ENCODE measurements at places on chromosomes 12 and 14.

- DNase-seq, result no peak
Measured at GRCh38 chr12:15806826-15807225, 17.6 kb upstream of the EPS8 start.

- DNase-seq, result no peak
Measured at GRCh38 chr14:100772607-100773165, 46.0 kb downstream of the DLK1 start.

- DNase-seq, result no peak
Measured at GRCh38 chr14:43166163-43166562, 1340.9 kb downstream of the FSCB start.

- no peak for DNase-seq
Measured at GRCh38 chr12:108457734-108458361, 57.2 kb upstream of the FICD start.

DNA sequence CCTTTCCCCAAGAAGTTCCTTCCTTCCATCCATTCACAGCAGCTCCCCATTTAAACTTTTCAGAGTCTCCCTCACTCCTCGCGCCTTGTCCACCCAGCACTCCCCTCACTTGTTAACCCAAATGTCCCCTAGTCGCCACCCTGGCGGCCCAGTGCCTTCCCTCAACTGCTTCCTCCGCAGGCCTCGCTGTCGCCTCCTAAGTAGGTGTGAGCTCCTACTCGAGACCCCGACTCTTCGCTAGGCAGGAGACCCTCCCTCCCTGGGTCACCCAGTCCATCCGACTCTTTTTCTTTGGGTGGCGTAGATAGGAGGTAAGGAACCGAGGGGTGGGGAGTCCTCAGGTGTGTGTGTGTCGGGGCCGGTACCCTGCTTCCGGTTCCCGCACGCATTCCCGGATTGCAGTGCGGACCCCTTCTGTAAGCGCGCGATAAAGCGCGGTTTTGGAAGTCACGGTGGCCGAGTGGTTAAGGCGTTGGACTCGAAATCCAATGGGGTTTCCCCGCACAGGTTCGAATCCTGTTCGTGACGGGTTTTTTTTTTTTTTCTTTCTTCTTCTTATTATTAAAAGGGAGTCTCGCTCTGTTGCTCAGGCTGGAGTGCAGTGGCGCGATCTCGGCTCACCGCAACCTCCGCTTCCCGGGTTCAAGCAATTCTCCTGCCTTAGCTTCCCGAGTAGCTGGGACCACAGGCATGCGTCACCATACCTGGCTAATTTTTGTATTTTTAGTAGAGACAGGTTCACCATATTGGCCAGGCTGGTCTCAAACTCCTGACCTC is 823 bp upstream of the SMARCC2 start:
- peak; percentile 97 for DNase-seq

- DNase-seq, result no peak
Measured at GRCh38 chr14:29558516-29558915, 369.1 kb downstream of the PRKD1 start.

DNA sequence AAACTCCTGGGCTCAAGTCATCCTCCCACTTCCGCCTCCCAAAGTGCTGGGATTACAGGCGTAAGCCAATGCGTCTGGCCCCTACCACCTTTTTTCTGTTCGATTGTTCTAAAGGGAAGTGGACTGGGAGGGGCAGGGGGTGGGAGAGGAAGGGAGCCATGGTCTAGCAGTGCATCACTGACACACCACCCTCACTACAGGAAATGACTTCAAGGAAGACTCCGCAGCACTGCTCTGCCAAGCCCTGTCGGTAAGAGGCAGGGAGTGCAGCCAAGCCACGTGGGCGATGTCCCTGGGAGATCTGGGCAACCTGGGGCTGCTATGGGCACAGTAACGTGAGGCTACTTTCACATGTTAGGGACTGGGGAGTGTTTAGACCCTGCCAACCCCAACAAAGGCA is 18.0 kb downstream of the LRRC74A start:
- DNase-seq, result no peak

DNA sequence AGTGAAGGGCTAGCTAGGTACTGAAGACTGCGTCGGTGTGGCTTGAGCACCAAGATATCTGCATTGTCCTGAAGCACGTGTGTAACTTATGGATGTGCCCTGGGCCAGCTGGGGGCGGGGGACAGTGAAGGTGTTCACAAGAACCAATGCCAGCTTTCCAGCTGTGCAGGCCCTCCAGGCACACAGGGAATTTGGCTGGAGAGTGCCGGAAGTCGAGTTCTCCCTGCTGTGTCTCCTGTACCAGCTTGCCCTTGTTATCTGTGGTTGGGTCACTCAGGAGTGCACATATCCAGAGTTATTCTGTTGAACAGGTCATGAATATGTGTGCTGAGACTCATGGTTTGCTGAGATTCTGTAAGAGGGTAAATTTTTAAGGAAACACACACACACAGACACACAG is 75.9 kb upstream of the CRY1 start:
- DNase-seq, result no peak

DNA sequence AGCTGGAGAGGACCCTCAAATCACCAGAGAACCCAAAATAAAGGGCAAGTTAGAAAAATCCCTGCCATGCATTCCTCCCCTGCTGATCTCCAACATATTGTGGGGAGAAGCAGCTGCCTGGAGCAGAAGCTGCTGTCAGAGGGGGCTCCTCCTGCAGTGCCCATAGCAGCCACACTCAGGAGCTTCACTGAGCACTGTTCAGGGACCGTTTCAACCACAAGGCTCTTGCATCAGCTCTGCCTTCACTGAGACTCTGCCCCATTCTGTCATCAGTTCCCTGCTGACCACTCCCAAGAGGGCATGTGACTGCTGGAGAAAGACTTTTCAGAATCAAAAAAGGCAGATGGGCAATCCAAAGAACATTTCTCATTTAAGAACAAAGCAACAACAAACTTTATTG is 392.7 kb downstream of the GALC start:
- DNase-seq, result no peak

- DNase-seq, result peak; percentile 77
Measured at GRCh38 chr12:114665411-114666260, 18.3 kb downstream of the TBX3 start.

GRCh38 chr12:74725154-74725553 is 187.5 kb downstream of the ATXN7L3B start:
- DNase-seq, result no peak

GRCh38 chr14:76984787-76985375 is 43.6 kb downstream of the IRF2BPL start:
- no peak for DNase-seq

- no peak for DNase-seq
Measured at GRCh38 chr12:38662829-38663228, 242.6 kb downstream of the CPNE8 start.

GRCh38 chr14:23186913-23187654 is 3.6 kb upstream of the SLC7A8 start:
- peak; percentile 77 for DNase-seq

DNA sequence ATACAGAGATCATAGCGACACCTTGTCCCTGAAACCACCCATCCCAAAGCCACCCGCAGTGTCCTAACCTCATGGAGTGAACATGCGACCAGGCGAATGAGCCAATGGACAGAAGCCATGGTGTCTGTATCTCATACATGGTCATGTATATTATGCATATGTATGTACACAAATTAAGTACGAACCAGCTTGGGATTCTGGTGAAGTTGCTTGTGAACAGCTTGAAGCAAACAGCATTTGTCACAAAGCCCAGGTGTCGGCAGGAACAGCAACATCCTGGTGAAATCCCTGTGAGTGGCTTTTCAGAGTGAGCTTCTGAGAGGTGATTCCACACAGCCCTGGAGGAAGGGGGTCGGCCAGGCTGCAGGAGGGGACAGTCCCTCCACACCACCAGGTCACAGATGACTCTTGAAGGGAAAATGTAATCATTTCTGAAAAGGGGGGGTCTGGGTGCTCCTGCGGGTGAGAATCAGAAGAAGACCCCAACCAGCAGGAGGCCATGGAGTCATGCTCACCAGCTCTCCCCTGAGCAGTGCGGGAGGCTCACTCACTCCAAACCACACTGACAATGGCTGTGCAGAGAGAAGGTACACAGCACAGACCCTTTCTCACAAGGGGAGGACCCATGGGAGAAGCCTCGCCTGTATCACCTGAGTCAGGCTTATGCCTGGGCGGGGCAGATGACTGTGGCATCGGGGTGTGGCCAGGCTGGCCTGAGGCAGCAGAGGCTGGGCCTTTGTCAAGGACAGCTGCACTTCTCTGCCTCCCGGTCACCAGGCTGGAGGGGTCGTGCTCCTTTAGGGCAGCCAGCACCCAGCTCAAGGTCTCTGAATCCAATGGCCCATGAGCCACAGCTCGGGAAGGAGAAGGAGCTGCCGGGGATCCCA is 14.3 kb downstream of the CHGA start:
- no peak for DNase-seq

DNA sequence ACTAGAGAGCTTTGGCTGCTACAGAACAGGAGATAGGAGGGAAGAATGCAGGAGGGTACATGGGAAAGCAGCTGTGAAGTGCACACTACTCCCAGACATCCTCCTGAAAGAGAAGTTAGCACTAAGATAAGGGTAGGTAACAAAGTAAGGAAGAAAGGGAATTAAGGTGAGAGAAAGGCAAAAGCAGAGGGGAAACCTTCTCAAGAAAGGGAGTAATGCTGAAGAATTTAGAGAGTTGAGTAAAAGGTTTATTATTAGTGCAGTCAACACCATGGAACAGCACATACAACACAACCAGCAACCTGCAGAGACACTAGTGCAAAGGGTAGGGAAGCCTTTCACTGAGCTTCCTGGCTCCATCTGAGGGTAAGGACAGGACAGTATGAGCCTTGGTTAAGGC is 15.0 kb upstream of the SMARCC2 start:
- no peak for DNase-seq

DNA sequence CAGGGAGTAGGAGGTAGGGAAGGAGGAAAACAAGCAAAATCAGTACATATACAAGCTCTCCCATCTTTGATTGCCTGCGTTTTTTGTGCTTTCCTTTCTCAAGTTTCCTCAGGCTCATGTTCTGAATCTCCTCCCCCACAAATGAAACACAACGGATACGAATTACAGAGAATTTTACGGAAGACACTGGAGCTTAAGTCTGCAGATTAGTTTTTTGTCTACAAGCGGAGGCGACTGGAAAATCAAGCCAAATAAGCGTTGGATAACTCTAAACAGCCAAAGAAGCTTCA is 612 bp downstream of the WBP11 start:
- DNase-seq, result no peak

DNA sequence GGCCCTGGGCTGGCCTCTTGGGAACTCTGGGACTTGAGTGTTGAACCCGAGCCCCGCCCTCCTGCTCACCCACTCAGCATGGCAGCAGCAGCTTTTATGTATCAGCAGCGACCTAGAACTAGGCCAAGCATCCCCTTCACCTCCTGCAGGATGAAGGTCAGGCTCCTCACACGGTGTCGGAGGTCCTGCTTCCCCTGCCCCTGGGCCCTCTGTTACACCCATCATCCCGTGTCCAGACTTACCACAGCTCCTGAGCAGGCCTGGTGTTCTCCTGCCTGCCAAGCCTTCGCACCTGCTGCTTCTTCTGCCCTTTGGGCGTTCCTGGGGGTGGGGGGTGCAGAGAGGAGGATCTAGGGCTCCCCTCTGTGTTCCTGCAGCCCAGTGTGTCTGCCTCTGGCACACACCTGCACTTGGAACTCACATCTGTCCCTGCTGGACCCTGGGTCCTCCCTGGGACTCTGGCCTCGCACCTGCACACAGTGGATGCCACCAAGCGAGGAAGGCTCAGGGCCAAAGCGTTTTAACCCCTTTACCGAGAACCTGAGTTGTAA is 80.3 kb downstream of the PAPOLA start:
- DNase-seq, result no peak

DNA sequence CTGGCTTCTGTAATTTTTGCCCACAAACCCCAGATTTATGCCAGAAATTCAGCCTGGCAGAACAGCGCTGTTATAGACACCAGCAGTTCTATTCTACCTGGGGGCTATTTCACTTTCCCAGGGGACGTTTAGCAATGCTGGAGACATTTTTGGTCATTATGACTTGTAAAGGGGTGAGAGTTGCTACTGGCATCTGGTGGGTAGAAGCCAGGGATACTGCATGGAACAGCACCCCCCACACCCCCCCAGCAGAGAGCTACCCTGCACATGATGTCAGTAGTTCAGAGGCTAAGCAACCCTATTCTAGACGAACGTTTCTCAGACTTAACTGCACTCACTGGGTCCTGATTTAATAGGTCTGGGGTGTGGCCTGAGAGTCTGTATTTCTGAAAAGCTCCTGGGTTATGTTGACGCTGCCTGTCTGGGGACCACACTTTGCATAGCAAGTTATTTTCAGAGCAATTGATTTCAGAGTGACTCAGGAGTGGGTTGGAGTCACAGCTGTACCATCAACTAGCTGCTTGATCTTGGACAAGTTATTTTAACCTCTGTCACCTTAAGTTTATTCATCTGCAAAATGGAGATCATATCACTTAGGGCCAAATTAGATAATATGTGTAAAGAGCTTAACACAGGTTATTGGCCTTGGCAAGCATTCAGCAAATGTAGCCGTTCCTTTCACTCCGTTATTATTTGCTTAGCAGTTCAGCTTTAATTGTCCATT is 48.5 kb downstream of the CHST11 start:
- DNase-seq, result no peak

GRCh38 chr14:35341454-35341750 is 49.2 kb downstream of the PSMA6 start:
- no peak for DNase-seq

DNA sequence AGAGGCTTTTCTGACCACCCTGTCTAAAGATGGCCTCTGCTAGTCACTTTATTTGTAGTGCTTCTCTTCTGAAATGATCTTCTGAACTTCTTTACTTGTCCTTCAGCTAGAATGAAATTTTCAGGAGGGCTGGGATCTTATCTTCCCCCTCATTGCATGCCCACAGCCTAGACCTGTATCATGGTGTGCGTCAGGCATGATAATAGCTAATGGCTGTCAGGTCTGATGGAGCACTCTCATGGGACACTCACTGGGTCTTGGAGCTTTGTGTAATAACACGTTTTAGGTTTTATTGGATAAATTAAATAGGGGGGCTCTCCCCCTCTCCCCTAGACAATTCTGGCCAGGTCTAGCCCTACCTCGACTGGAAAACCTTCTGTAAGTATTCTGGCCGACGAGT is 97.1 kb upstream of the NRXN3 start:
- DNase-seq, result no peak

- no peak for DNase-seq
Measured at GRCh38 chr12:1443421-1444141, 150.8 kb downstream of the FBXL14 start.

DNA sequence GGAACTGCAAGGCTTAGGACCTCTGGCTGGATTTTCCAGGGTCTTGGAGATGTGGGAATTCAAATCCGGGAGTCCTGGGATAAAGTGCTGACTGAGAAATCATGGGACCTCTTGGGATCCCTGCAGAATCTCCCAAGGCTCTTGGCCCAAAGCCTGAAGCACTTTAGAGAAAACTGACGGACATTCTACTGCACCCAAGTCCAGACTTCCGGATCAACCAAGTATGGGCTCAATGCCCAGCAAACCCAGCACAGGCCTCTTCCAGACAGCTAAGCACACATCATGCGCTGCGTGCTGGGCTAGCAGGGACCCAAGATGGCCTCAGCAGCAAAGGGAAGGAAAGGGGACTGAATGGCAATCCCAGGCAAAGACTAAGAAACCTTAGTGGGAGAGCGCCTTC is 85.0 kb downstream of the ACTN1 start:
- DNase-seq, result no peak

- DNase-seq, result no peak
Measured at GRCh38 chr14:35879654-35880249, 53.6 kb downstream of the BRMS1L start.
